GM23338 (cell line): ENCODE measurements at places on chromosomes 7 and 10.

GRCh38 chr7:69062020-69062765 is 536.1 kb upstream of the AUTS2 start:
- DNase-seq, result no peak

- DNase-seq, result no peak
Observed at GRCh38 chr7:139982927-139983920, 79.5 kb downstream of the PARP12 start.

DNA sequence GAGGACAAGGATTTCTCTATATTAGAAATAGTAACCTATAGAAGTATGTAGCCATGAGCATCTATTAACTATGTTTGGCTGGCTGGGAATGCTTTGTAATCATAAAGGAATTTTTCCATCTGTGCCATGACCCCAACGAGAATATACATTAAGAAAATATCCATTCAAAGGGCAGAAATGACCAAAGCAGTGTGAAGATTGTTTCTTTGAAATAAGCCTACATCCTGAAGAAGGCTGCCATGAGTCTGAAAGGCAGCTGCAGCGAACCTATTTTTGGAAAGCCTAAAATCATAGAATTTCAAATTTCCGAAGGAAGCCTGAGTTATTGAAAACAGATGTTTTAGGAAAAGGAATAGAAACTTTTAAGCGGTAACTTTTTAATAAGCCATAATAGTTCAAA is 244.2 kb upstream of the FOXK1 start:
- DNase-seq, result no peak

DNA sequence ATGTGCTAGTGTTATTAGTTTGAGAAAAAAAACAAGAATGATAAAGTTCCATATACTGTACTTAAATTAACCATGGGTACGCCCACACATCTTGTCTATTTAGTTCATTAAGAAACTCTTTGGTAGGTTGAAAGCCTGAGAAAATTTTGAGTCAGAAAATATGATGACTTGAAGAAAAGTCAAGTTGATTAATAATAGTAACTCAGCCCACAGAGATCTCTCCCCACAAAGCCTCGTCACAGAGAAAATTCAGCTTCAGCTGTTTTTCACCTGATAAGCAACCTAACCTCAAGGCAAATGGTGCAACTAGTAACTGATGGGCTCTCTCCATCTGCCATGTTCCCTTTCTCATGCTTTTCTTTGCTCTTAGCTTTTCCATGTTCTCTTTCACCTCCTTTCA is 1021.6 kb downstream of the GATA3 start:
- DNase-seq, result no peak

- DNase-seq, result no peak
Observed at GRCh38 chr10:24209946-24210491, 1.1 kb downstream of the KIAA1217 start.

- DNase-seq, result no peak
Observed at GRCh38 chr7:127349881-127350280, 42.6 kb downstream of the ZNF800 start.

DNA sequence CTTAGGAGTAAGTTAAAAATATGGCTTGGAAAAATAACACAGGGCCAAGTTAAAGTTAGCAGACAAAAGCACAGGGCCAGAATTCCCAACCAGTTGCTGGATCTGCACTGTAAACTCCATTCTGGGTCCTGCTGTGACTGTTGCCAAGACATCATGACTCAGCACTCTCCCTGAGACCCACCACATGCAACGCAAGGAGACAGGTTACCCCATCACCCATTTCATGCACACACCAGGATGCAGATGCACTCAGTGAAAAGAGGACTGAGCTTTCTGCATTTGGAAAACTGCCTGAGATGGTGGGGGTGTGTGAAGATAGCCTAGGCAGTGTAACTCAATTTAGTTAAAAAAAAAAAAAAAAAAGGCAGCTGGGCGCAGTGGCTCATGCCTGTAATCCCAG is 97.6 kb upstream of the ZNF438 start:
- peak; percentile 36 for DNase-seq

GRCh38 chr10:69214666-69215131 is 5.4 kb upstream of the HKDC1 start:
- no peak for DNase-seq

GRCh38 chr10:110067960-110068770 is 60.4 kb downstream of the ADD3 start:
- DNase-seq, result peak; percentile 37

DNA sequence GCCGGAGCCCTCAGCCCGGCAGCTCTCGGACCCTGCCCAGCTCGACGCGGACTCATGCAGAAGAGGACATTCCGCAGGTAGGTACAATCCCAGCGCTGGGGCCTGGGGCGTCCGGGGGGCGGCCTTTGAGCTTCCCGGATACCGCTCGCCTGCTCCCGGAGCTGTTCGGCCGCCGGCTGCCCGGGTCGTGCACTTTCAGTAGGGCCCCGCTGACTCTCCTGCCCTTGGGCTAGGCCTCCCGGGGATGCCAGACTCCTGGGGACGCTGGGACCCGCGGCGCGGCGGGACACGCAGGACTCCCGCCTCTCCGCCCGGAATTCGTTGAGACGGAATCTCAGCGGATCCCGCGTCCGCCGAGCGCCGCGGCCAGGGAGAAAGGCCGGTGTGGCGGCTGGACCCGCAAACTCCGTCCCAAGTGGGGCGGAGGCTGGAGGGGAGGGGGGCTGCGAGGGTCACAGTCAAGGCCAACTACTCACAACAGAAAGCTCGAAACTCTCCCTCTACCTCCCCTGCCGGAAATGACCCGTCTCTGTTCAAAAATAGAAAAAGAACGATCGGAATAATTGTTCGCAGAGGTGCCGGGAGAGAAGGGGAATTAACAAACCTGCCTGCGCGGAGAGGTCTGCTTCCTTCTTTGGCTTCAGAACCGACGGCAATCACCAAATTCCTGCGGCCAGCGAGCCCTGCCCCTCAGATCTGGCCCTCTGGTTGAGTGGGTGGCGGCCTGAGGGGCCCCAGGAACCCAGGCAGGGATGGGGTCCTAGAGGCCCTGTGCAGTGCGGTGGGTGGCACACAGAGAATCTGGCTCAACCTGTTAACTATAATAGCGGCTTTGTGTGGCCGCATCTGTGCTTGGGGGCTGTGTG is 9.2 kb downstream of the TLX1 start:
- peak; percentile 58 for DNase-seq

- peak; percentile 17 for DNase-seq
Observed at GRCh38 chr10:72030762-72031543, 57.4 kb downstream of the SPOCK2 start.

DNA sequence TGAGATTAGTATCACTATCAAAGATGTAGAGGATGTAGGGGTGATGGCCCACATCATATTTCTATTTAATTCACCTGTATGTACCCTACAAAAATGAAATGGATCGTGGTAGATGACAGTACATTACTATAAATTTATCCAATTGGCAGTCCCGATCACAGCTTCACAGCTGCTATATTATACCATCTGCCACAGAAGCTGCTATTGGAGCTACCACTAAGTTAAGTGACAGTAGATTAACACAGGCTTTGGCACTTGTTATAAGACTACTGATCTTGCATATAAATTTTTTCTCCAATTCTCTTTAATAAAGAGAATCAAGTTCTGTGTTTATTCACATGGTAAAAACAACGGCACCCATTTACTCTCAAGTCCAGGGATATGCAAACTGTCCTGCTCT is 24.9 kb upstream of the MAGI2 start:
- DNase-seq, result no peak

DNA sequence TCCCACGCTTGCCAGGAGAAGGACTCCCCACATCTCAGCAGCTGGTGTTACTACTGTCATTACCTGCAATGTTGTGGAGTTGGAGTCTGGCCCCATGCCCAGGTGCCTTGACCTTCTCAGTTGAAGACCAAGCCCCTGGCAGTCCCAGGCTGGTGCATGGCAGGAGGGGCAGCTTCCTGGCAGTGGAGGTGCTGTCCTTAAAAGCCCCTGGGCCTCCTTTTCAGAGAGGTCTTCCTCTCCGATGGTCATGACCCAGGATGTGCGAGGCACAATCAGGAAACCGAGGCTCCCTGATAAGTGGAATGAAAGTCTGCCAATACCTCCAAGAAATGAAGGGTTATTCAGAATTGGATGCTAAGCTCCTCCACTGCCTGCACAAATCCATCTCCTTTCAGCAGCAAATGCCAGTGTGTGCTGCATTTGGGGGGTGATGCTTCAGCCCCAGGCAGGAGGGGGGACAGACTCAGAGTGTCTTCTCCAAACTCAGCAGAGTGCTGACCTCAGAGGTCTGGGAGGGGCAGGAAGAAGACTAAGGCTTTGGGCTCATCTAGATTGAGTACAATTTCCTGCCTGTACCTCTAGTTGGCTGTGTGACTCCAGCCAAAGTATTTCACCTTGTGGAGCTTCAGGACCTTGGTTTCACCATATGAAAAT is 97.0 kb upstream of the DDC start:
- DNase-seq, result no peak

DNA sequence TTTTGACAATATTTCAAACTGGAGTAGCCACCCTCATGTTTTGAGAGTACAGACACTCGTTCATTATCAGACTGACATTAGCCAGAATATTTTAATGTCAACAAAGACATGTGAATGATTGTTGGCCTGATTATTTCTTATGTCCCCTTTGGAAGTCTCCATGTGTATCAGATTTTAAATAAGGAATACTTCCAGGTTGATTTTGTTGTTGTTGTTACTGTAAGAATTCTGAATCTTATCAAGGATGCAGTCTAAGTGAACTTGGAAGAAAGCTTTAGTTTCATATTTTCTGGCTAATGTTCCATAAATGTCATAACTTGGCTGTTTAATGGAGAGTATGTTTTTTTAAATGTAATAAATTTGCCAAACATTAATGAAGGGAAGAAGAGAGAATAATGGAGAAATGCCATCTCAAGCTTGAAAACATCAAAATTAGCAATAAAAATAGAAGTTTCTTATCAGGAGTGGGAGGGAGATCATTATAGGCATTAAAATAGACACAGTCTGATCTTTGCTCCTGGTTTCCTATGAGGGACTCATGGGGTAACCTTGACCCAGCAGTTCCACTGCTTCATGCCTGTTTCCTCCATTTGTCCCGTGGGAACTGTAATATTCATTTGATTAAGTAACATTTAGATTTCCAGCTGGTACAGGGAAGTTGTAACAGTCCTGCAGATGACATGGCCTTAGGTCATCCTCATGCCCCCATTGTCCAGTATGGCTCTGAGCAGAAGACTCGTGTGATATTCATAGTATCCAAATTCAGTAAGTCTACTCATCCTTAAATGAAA is 122.4 kb upstream of the KIAA1217 start:
- DNase-seq, result no peak

DNA sequence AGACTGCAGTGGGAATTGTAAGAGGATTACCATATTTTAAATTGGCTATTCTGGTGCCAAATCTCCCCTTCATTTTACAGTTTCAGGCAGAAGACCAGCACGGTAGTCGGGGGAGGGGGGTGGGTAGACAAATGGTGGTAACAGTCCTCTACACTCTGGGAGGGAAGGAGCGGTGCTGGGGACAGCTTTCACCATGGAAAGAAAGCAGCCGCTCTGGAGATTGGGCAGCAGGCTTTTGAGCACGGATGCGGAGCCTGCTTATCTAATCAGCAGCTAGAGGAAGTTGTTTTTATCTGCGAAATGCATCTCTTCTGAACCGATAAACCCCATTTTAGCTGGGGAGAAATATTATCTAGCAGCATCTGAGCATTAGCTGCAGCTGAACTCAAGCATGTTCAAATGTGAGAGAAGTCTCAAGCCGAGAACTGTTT is 28.7 kb downstream of the IKZF1 start:
- peak; percentile 27 for DNase-seq

DNA sequence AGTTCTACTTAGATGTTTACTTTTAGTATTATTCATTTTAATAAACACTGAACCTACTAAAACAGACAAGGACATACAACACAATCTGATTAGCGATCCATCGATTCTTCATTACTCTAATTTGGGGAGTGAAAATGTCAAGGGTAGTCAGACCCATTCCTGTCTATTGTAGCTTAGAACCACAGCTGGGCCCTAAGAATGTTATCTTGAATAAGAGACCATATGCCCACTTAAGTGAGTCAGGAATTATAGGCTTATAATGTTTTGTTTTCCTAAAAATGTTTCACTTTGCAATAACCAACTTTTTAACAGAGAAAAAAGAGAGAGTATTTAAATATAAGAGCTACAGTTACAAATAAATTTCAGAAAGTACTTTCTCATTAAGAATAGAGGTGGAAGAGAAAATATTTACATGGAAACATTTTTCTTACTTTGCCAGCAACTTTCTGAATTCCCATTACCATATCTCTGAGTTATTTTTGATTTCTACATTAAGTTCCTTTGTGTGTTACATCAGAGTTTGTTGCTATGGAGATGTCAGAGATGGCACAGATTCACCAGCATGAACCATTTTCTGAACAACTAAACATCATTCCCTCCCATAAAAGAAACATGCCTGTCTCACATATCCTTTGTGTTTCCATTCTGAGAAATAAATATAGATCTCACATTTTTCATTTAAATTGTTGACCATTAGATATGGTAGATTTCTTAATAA is 75.4 kb upstream of the SLC13A1 start:
- no peak for DNase-seq

DNA sequence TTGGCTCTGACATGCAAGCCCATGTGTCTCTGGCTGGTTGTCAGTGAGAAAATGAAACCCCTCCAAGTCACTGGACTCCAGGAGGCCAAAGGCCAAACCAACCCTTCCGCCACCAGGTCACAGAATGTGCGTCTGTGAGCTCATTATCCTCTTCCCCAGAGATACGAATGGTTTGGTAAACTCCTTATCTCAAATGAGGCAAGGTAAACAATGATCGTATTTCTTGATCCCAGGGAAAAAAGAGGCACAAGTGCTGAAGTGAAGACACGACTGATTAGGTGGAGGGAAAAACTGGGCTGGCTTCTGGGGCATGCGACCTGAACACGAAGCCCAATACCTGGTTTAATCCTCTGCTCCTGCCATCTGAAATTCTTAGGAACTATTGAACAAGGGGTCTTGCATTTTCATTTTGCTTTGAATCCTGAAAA is 70.6 kb upstream of the ARID5B start:
- no peak for DNase-seq

DNA sequence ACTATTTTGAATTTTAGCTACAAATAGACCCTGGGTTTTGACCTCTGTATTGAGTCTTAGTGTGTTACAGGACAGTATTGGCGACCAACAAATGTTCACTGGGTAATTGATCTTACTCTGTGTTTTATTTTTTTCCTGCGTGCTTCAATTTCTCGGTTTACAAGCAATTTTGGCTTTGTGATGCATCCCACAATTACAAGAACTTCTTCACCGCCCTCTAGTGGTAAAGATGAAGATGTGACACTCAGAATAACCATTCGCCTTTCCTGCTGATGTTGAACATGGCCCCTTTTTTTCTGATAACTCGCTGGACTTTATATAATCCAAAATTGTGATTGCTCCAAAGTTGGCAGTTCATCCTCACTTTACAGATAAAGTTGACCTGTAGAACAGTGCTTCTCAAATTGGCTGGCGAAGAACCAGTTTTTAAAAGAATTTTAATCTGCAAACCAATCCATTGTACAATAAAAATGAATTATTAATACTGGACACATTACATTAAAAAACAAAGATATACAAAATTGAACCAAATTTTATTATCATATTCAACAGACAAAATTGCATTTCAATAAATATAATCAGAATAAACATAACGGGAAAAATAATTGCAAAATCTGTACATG is 20.2 kb upstream of the SMC3 start:
- peak; percentile 81 for DNase-seq

- DNase-seq, result no peak
Observed at GRCh38 chr10:78891741-78892140, 177.0 kb upstream of the ZMIZ1 start.
